ENCODE measurements at places on chromosomes 16 and 17.

GRCh38 chr16:48546774-48547173 is 63.2 kb downstream of the N4BP1 start:
- no peak for DNase-seq

DNA sequence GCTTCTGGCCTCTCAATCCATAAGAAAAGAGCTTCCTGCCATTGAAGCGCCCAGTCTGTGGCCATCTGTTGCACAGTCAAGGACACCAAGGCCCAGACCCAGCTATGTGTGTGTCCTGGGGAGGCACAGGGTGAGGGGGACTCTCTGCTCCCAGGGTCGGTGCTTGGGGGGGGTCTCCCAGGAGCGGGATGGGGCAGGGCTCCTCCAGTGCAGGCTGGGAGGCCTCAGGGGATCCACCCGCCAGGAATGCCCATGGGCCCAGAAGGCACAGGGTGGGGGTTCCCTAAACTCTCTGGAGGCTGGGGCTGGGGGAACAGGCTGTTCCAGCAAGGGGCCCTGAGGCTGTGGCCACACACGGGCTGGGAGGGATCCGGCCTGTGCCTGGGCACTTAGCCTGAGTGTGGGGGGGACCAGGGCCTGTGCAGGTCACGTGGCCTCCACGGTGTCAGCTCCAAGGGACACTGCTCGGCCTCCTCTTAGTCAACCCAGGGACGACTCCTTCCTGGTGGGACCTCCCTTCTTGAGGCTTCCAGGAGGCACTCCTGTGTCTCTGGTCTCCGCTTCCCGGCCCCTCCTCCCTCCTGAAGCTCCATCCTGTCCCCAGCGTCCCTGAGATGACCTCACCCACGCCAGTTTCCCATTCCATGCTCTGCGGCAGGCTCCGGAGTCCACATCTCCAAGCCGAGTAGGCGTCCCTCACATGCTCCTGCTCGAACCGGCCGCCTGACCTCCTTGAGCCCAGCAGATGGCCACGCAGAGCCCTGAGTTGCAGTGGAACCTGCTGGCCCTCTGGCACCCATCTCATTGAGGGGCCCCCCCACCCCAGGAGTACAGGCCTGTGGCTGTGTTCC is 23.1 kb upstream of the BAHCC1 start:
- peak; percentile 52 for DNase-seq

GRCh38 chr17:13888056-13888609 is 181.2 kb upstream of the COX10 start:
- no peak for DNase-seq

DNA sequence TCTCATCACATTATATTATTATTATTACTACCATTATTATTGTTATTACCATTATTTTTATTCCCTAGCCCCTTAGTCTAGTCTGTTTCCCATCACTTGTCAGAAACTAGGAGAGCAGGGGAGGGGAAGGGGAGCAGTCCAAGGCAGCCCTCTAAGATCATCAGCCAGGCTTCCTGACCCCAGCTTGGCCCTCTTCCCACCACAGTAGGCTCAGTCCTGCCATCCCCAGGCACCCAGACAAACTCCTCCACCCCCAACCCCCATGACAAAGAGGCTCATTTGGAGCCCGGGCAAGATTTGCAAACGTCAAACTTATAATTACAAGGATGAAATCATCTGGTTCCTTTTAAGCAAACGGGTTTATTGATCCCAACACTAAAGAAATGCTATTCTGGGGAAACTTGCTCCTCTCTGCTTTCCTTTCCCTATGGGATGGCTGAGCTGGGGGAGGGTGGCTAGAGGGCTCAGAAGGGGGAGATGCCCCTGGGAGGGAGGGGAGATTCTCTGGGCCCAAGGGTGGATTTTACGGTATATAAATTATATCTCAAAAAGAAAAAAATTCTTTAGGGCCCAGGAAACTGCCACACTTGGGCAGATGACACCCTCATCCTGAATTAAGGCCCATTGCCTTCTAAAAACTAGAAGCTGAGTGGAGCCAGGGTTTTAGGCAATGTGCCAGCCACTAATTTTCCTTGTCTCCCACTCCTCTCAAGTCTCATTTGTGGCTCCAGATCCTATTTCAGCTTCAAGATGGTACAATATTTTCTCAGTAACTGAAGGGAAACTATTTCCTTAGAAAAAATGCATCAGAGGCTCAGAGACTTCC is 4.4 kb upstream of the CBFB start:
- DNase-seq = no peak

- no peak for DNase-seq
Observed at GRCh38 chr17:4678448-4679026, 25.4 kb downstream of the PELP1 start.

DNA sequence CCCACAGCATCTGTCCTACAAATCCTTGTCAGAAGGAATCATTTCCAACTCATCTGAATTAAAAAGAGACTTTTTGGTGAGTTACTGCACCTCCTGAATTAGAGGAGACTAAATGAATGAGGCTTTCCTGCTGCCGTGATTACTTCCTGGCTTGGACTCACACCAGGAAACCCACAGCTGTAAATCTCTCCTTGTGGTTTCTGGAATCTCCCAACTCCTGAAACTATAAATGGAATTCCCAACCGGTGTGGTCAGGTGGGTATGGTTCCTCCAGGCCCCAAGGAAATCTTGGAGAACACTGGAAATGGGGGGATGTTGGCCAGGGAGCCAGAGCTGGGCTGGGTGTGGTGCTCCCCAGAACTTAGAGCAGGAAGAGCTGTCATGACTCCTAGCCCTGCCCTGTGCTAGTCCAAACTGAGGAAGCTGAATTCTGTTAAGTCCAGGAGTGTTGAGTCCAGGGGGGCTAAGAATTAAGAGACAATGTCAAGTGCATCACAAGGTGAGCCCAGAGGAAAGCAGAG is 216.4 kb downstream of the GSG1L start:
- DNase-seq = no peak

DNA sequence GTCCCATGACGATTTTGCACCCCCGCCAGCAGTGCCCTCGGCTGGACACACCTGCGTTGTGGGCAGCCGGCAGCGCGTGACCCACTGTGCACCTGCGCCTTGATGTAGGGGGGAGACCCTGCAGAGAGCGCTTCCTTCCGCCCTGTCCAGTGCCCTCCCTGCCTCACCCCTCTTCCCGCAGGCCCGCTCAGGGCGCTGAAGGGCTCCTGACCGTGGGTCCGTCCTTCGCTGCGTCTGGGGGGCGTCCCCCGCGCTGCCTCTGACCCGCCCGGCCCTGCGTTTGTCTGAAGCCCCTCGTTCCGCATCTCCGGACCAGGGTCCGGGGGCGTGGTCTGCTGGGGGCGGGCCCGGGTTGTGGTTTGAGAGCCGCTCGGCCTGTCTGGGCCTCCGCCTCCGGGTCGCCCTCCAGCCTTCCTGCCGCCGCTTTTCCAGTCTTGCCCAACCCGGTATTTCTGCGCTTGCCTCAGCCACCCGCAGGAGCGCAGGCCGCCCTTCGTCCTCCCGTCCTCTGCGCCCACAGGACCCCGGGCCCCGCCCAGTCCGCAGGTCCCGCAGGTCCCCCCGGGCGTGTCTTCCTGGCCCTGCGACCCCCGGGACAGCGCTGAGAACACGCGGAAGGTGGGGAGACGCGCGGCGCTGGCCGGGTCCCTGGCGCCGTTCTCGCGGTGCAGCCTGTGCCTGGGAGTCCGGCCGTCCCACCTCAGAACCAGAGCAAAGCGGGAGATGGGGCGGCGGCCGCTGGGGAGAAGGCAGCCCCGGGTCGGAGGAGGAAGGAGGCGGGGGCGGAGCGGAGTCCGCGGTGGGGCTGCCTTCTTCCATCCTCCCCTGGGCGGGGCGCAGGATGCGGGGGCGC is 4.0 kb upstream of the IL17C start:
- DNase-seq = no peak

GRCh38 chr17:3973495-3974137 is 9.4 kb upstream of the ATP2A3 start:
- no peak for DNase-seq

GRCh38 chr16:47492428-47493377 is 31.6 kb downstream of the PHKB start:
- no peak for DNase-seq

DNA sequence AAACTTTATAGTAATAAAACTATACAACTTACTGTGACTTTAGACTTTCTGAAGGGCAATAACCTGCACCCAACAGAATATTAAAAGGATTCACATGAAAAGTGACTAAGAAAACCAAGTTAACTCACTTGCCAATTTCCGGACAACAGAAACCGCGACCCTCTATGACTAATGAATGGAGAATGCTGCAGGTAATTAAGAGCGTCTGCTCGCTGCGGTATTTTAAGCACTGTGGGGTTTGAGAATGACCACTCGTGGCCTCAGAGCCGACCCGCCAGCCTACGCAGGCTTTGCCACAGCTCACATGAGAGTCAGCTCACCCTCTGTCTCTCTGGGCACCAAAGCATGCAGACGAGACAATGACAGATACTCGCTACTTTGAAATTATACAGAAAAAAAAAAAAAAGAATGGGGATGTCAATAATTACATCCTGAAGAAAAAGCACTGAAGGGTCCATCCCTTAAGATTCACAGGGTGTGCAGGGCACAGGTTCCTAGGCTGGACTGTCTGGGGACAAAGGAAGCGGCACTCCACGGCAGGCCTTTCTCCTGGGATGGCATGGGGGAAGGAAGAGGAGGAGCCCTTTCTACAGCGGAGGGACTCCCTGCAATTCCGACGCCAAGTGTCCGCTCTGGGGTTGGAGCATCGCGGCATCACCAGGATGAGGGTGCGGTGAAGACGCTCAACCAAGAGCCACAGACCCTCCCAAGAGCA is 35.0 kb downstream of the ZCCHC14 start:
- no peak for DNase-seq

DNA sequence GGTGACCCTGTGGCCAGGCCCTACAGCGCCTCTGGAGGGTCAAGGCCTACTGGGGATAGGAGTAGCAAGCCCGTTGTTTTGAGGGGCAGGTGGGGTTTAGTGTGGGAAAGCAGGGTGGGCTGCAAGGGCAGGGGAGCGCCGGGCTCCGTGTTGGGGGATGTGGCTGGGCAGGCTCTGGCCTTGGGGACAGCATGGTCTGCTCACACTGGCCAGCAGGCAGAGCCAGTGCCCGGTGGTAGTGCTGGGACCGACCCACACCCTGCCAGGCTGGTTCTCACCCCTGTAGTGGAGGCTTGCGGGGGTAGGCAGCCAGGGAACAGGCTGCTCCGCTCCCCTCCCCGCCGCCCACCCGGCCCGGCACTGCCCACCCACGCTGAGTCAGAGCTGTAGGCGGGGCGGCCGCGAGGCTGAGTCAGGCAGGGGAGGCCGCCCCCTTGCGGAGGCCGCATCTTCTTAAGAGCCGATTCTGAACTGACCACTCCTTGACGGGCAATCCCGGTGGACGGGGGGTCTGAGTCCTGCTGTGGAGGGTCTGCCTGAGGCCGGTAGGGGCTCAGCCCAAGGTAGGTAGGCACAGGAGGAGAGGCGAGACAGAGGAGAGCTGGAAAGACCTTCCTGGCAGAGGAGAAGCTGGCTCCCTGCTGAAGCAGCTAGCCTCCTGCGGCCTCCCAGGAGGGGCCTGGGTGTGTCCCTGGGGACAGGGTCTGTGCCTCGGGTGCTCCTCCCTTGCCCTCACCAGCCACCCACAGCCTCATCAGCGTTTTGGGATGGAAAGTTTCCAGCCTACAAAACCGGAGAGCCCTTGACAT is 62.4 kb downstream of the BAIAP2 start:
- DNase-seq = peak; percentile 27

DNA sequence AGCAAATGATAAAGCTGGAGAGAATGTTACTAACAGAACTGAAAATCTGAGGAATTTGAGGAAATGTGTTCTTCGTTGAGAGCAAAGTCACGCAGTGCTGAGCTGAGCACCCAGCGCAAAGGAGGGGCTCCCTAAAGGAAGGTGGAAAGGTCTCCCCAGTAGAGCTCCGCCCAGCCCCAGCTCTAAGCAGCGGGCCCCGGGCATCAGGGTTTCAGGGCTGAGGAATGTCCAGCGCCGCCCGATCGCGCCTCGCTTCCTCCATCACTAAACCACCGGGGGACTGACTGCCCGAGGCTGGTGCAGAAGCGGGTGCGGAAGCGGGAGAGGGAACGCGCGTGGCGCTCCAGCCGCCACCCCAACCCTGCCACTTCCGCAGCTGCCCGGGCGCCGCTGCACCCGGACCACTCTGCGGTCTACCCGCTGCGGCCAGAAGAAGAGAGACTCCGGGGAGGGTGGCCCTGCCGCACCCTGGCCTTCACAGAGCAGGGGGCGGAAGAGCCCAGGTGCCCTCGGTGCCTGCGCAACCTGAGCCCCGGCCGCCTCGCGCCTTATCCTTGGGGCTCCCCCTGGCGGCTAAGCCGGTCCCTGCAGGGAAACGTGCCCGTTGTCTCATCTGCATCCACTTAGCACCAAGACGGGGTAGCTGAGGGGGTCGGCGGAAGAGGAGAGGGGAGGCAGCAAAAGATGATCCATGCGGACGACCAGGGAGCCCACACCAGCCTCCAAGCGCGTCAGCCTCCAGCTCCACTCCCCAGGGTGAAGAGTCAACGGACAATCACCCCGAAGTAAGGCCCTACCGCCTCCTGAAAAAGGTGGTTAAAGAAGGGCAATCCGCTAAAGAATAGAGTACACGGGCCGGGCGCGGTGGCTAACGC is 12.4 kb upstream of the GUCY2D start:
- DNase-seq = peak; percentile 46

- no peak for DNase-seq
Observed at GRCh38 chr17:81734405-81735263, 22.6 kb downstream of the SLC25A10 start.

DNA sequence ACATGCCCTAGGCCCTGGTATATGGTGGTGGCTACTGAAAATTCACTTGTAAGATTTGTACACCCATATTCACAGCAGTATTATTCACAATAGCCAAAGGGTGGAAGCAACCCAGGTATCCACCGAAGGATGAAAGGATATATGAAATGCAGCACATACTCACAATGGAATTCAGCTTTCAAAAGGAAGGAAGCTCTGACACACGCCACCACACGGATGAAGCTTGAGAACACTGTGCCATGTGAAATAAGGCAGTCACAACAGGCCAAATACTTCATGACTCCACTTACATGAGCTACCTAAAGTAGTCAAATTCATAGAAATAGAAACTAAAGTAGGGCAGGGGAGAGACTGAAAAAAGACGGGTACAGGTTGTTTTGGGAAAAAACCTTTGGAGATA is 2.9 kb downstream of the XPO6 start:
- no peak for DNase-seq

DNA sequence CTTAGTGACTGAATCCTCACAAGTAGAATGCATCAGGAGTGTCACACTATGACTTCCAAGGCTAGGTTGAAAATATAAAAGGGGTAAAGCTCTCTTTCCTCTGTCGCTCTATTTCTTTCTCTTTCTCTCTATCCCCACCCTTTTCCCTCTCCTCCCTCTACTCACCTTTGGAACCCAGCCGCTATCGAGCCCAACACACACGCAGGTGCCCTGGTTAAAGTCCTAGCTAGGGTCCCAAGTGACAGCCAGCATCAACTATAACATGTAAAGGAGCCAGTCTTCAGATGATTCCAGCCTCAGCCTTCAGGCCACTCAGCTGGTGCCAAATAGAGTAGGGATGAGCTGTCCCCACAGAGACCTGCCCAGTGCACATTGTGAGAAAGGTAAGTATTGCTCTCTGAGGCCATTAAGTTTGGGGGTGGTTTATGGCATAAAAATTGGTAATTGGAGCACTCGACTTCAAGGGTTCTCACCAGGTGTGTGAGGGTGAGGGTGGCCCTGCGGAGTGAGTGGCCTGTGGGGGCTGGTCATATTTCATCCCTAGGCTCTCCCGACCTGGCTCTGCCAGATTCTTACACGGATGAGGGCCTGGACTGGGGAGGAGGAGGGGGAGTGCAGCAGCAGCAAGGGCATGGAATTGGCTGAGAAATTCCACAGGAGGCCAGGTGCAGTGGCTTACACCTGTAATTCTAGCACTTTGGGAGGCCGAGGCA is 14.9 kb upstream of the C16orf54 start:
- DNase-seq = no peak

GRCh38 chr17:3660311-3660891 is 8.0 kb downstream of the TAX1BP3 start:
- peak; percentile 25 for DNase-seq

GRCh38 chr16:74852500-74852875 is 77.9 kb upstream of the FA2H start:
- no peak for DNase-seq

Measured in amygdala (tissue), 56 donors.